ENCODE measurements at places on chromosomes 6 and 20.

GRCh38 chr6:95548188-95548786 lies 29.0 kb upstream of the MANEA start:
- H3K27ac ChIP-seq, result no peak overlapping the region
- DNase-seq, result no peak
- peaks cover 2% of the 10 kb centered on the region for H3K4me1 ChIP-seq
- no peaks in the 10 kb centered on the region for H3K27me3 ChIP-seq
- H3K4me3 ChIP-seq, result no peak overlapping the region

GRCh38 chr6:109460161-109460829 lies 4.7 kb upstream of the MICAL1 start:
- no peak for DNase-seq
- peaks cover 9% of the 10 kb centered on the region for H3K36me3 ChIP-seq
- H3K4me1 ChIP-seq, result peaks cover 17% of the 10 kb centered on the region
- H3K27ac ChIP-seq, result no peak overlapping the region
- H3K4me3 ChIP-seq, result no peak overlapping the region
- no peaks in the 10 kb centered on the region for H3K27me3 ChIP-seq

DNA sequence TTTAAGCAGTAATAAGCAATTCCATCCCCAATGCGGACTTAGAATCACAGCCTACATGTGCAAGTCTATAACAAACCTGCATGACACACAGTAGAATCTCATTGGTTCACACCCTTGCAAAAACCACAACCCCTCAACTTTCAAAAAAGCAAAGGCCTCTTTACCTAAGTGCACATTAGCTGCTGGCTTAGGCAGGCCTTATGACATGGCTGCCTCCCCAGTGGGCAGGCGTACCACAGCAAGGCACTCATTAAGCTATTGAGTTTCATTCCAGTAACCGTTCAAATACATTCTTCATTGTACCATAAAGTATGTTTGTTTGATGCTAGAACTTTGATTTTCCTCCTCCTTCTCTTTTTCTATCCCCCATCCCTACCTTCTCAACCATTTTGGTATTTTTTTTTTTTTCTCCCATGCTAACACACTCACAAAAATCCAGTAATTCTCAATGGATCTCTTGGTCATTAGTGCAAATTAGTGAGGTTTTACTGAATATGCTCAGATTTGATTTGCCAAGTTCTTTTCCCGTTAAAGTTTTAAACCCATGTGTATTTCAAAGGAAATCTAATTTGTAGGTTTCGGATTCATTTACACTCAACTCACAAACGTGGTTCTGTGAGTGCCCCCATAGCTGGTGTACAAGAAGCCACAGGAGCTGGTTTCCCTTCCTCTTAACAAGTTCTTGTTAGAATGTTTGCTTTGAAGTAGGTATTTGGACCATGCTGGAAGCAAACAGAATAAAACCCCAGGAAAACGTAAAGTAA lies 460.4 kb upstream of the RUNX2 start:
- DNase-seq, result no peak
- H3K36me3 ChIP-seq, result no peaks in the 10 kb centered on the region
- no peaks in the 10 kb centered on the region for H3K27me3 ChIP-seq
- H3K4me3 ChIP-seq, result no peak overlapping the region

GRCh38 chr20:50510706-50511542 lies 741 bp downstream of the PTPN1 start:
- H3K4me1 ChIP-seq, result no peaks in the 10 kb centered on the region
- no peaks in the 10 kb centered on the region for H3K36me3 ChIP-seq
- peak; percentile 35 for DNase-seq
- H3K27me3 ChIP-seq, result no peaks in the 10 kb centered on the region
- H3K4me3 ChIP-seq, result peak overlapping the region; percentile 87
- H3K27ac ChIP-seq, result peak overlapping the region; percentile 93

DNA sequence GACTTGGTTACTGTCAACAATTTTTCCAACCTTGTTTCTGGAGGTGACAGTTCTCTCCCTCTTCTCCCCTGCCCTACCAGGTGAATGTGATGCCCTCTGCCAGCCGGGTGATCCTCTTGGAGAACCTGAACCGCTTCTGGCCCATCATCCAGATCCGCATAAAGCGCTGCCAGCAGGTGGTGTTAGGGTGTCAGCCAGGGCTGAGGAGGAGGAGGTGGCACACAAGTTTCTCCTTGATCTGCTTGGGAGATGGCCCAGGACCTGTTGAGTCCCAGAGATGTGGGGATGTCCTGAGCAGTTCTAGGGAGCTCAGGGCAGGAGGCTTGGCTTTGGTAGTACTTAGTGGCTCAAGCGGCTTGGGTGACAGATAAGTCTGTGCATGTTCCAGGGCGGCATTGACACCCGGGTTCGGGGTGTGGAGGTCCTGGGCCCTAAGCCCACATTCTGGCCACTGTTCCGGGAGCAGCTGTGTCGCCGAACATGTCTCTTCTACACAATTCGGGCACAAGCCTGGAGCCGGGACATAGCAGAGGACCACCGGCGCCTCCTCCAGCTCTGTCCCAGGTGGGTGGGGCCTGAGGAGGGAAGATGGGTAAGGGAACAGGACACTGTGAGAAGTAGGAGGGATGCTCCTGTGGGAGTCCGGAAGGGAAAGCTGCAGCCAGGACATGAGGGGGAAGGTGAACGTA lies 21.2 kb downstream of the CUL9 start:
- DNase-seq, result no peak
- H3K4me3 ChIP-seq, result no peak overlapping the region
- no peaks in the 10 kb centered on the region for H3K4me1 ChIP-seq
- no peak overlapping the region for H3K27ac ChIP-seq

GRCh38 chr6:15854826-15855710 lies 192.2 kb upstream of the DTNBP1 start:
- H3K27ac ChIP-seq, result no peak overlapping the region
- no peak overlapping the region for H3K4me3 ChIP-seq
- DNase-seq, result no peak

All from heart left ventricle (tissue), 16 donors.